Ascending aorta (tissue), 2 donors: ENCODE measurements at places on chromosomes 1 and 21.

DNA sequence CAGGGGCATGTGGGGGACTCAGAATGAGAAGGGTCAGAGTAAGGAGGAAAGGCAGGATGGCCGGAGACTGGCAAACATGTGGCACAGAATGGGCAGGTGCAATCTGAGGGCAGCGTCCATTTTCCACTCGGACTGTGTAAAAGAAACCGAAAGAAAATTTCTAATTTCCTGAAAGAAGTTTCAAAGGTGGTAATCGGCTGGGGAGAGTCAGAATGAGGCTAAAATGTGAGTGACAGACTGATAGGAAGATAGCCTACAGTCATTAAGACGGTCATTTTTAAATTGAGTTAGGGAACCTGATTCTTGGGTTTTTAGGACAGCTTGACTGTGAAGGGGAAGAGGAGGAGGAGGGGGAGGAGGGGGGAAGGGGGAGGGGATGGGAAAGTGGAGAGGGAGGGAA lies 23.6 kb downstream of the COA6 start:
- DNase-seq, result no peak

DNA sequence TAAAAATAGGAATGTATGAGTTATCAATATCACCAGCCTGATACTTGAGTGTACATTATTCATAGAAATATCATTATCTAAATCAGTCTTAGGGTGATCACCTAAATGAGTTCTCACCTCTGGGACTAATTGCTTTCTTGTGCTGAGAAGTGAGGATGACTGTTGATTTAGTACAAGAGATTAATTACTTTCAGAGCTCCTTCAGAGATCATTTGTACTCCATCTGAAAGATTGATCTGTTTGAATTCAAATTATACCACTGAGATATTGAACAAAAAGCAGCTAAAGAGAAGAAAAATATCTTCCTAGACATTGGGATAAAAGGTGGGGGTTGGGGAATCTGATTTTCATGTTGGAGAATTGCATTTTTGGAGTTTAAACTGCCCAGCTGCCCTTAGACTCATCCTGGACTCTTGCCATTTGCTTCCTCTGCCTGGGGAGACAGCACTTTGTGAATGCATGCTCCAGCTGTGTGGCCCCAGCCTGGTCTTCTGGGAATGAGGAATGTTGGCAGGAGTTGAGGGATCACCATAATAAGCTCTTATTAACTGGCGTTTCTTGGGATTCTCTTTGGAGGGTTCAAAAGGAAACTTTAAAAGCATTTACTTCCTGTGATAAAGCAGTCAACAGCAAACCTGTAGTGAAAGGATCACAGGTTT lies 19.7 kb upstream of the PGBD2 start:
- DNase-seq, result no peak

DNA sequence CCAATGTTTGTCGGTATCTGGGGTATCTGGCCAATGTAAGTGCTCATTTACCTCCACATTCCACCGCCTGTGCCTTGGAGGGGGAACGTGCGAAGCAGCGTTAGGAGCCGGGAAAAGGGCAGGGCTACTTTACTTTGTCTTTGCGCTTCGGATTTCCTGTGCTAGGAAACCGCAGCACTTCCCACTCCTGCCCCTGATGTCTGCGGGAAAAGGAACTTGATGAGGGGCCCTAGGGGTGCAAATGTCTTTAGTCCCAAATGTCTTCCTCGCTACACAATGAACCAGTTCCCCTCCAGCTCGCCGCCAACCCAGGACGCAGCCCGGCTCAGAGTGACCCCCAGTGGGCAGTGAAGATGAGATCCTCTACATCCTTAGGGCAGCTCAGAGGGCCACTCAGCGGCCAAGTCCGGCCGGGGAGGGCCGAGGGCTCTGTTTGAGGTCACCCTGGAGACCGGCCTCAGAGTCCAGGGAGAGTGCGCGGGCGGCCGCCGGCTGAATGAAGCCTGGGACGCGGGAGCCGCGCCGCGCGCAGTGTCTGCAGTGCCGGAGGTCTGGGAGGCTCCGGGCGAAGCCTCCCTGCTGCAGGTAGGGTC lies at the start of gene DYNLT5:
Gene DYNLT5, plus strand, starts transcription at position 460 of the 593 bp plus-strand sequence. CDS start 2,200 bp downstream, outside the sequence.
- peak; percentile 73 for DNase-seq

DNA sequence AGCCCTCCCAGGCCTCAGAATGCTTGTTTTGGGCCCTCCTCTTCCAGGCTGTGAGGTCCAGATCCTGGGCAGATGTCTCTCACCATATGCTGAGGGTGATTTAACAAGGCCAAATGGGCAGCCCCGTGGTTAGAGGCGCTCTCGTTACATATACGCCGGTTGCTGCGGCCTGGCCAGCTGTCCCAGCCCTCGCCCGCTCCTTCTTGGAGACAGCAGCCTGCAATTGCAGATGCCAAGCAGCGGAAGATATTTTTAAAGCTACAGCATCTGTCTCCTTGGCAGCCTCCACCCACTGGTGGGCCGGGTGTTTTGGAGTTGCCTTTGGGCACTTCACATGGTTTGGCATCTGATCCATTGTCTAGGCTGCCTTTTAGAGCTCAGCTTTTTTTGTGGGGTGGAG lies 178.8 kb upstream of the NFIA start:
- peak; percentile 78 for DNase-seq

- DNase-seq, result no peak
These were observed 951 bp downstream of the GGPS1 start for GRCh38 chr1:235329139-235329902.

GRCh38 chr21:34599534-34600101 lies 15.3 kb downstream of the RCAN1 start:
- no peak for DNase-seq

- DNase-seq, result no peak
These were observed 52.7 kb downstream of the VWA5B1 start for GRCh38 chr1:20343149-20343937.

DNA sequence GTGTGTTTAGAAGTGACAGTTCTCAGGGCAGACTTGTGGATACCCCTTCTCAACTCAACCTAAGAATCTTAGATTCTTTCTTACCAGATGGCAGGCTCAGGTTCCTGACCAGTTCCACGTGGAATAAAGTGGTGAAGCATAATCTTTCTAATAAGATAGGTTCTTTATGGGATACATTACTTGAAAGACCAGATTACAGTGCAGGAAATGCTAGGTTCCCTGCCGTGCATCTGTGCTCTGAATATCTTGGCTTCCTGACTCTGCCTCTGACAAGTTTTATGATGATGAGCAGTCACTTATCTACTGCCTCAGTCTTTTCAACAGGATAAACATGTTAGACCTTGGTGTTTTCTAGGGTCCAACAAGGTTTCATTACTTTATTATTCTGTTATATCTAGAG lies 207.9 kb upstream of the CACYBP start:
- DNase-seq, result no peak

DNA sequence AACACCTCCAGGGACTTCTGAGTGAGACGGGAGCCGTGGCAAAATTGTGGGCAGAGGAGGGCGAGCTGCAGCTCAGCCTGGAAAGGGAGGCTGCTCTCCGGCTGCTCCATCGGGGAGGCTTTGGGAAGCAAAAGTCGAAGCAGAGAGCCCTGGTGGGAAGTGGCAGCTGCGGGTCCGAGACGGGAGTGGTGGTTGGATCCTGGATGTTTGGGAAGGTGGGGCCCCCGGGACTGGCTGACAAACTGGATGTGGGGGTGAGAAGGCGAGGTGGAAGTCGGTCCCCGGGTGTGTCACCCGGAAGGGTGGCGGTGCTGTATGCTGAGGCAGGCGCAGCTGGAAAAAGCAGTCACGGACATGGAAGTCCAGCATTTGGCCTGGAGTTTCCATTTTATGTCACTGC lies 52.1 kb downstream of the KCNAB2 start:
- DNase-seq, result no peak

DNA sequence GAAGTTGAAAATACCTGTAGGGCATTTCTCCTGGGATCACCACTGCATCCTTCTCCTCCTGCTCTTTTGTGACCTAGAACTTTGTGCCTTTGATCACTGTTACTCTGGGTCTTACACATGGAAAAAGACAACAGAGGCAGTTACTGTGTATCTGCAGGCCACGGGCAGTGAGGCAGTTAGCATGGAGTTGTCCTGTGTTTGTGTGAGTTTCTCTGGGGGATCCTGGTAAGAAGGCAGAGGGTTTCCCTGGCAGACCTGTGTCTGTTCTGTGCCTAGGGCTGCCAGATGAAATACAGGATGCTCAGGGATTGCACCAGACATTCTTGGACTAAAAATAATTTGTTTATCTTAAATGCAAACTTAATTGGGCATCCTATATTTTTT lies 44.4 kb upstream of the SCCPDH start:
- no peak for DNase-seq

- DNase-seq, result no peak
These were observed 24.8 kb downstream of the A3GALT2 start for GRCh38 chr1:33296082-33296458.

DNA sequence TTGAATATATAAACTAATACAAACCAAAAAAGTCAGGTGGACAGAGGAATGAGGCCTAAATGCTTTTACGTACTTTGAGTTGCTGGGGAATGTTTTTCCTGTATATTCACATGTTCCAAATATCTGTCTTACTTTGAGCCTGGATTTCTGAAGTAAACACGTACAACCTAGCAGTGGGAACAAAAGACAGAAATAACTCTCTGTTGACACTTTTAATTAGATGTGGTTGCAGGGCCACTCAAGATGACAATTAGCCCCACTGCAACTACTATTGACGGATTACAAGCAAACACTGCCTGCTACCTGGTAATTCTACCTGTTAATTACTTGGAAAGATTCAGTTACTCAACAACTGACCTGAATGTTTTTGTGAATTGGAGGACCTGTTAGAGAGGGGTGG lies 196.9 kb downstream of the TTLL7 start:
- DNase-seq, result no peak

DNA sequence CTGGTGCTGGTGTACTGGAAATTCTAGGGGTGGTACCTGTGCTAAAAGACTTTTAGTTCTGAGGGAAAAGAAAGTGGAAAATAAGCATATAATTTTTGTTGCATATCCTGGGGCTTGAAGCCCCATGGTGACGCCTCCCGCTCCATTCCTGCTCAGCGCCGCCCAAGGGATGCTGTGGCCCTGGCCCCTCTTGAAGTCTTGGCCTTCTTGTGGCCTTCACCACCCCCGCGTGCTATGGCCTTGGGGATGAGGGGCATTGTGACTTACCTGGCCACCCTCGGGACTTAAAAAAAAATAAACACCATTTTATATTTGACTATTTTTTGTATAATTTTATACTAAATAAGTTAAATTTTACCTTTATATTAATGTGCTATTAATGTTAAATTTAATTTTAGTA lies 15.3 kb downstream of the IFI16 start:
- no peak for DNase-seq

GRCh38 chr1:243738020-243738419 lies 112.0 kb downstream of the AKT3 start:
- DNase-seq, result no peak

DNA sequence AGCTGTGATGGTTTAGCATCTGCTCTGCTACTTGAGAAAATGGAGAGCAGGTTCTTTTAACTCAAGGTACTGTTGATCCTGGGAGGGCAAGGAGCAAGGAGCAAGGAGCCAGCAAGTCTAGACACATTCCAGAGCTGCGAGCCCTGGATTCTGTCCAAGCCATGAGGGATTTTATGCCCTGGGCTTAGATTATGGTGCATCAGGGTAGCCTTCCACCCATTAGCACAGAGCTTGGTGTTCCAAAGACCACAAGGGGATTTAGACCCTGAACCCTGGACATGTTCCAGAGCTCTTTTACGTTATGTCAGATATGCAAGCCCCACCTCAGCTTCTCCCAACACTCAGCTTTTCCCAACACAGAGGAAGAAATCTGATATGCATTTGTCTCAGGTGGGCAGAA lies 2.0 kb upstream of the OR14I1 start:
- no peak for DNase-seq

- peak; percentile 75 for DNase-seq
These were observed 21.8 kb downstream of the TRPM2 start for GRCh38 chr21:44375281-44375651.

GRCh38 chr1:14313731-14314431 lies 284.6 kb upstream of the KAZN start:
- no peak for DNase-seq

DNA sequence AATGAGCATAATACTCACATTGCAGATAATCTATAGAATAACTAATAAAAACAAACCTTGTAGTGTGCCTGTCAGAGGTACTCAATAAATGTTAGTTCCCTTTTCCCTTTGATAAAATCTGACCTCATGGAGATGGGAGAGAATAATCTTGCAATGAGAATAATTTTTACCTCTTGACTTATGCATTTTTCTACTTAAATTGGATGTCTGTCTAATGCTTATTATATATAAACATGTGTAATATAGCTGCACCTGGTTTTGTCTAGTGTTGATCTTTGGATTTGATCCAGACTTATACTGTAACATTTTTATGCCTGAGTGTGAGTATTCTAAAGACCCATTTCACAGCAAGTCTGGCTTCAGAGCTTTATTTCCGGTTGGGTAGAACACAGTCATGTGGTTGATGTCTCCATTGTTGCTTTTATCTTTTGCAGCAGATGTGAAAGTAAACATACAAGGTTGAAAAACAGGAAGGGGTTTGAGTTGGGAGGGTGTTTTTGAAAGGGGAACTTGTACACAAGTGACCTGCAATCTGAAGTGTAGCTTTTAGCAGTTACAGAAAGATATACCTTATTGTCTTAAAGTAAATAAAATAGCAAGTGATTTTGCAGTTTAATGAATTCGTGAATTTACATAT lies 12.4 kb downstream of the EPB41 start:
- DNase-seq, result no peak

- no peak for DNase-seq
These were observed 81.2 kb downstream of the RIPK4 start for GRCh38 chr21:41685511-41686149.

- DNase-seq, result no peak
These were observed 120.3 kb downstream of the PTPRU start for GRCh38 chr1:29356663-29357062.

- no peak for DNase-seq
These were observed 101.5 kb downstream of the MRPL37 start for GRCh38 chr1:54301497-54301896.

DNA sequence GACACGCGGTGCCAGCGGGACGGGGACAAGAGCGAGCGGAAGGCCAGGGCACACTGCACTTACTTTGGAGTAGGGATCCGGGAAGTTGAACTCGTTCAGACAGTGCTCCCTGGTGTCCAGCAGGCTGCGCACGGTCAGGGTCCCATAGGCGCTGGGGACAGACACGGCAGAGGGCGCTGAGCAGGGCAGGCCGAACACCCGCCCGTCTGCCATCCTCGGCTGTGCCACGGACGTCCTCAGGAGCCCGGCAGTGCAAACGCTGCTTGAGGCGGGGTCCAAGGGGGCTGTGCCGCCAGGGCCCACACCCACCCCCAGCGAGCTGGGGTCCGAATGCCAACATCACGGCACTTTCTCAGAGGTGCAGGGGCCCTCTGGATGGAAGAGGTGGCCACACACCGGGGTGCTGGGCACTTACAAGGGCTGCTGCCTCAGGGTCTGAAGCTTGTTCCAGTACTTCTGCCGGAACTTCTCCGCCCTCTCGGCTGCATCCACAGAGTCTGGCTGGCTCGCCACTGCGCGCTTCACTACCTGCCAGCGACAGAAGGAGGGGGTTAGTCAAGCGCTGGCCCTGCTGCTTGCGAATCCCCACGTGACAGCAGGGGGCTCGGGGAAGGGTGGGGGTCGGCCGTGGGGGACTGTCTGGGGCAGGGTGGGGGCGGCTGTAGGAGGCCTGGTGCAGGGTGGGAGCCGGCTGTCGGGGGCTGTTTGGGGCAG lies 12.3 kb downstream of the PANK4 start:
- DNase-seq, result no peak

DNA sequence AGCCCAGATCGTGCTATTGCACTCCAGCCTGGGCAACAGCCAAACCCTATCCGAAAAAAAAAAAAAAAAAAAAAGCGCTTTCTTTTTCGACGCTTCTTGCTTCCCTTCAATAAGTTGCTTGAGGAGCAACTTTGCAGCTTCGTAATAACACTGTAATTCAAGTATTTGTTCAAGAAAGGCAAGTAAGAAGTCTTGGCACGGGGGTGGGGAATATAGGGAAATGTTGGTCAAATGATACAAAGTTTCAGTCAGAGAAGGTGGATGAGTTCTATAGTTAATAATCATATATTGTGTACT lies 871 bp upstream of the PSMA5 start:
- no peak for DNase-seq
